GM23248 (cell line): ENCODE measurements at places on chromosomes 11 and 22.

- DNase-seq: peak; percentile 19
Observed at GRCh38 chr22:35782504-35782903, 64.8 kb downstream of the APOL5 start.

GRCh38 chr11:47185305-47186075, 744 bp downstream of the PACSIN3 start:
- peak; percentile 57 for DNase-seq

GRCh38 chr11:71190551-71190950, 61.8 kb downstream of the SHANK2 start:
- DNase-seq: no peak

GRCh38 chr11:95318498-95318897, 87.5 kb upstream of the SESN3 start:
- no peak for DNase-seq

GRCh38 chr22:46214616-46215015, 35.5 kb downstream of the CDPF1 start:
- DNase-seq: no peak

GRCh38 chr11:64553554-64554201, 37.3 kb upstream of the SLC22A12 start:
- peak; percentile 66 for DNase-seq
